ENCODE measurements at places on chromosomes 16 and 17.

DNA sequence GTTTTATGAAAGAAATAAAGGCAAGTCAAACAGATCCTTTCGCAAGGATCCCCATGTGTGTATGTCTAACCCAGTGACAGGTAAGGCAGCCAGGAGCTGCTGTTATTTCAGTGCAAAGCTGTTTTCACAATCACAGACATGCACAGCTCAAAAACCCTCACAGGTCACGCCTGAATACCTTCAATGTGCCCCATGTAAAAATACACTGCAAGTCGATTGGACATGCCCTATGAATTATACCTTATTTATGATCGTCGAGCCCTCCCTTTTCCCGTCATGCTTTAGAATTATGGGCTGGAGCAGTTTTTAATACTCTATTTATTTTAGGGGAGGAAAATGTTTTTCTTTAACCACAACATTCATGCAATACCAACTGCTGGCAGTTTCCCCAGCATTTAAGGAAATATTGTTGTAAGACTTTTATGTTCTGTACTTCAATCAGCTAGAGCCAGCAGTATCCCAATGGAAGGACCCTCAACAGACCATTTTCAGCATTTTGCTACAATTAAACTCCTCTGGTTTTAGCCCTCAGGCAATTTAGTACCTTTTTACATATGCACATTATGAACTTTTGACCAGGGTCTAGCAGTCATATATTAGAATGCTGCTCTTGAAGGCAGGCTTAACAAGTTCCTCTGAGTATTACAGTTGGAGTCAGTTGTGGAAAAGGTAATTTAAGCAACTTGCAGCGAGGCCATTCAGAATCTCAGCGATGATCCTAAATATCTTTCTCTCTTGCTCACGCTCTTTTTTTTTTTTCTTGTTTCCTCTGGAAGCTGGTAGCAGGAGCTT, 362.2 kb downstream of the WWOX start:
- DNase-seq = no peak
- no peaks in the 10 kb centered on the region for H3K36me3 ChIP-seq
- H3K4me3 ChIP-seq = no peak overlapping the region
- H3K27me3 ChIP-seq = no peaks in the 10 kb centered on the region
- H3K27ac ChIP-seq = no peak overlapping the region
- peaks cover 6% of the 10 kb centered on the region for H3K4me1 ChIP-seq

DNA sequence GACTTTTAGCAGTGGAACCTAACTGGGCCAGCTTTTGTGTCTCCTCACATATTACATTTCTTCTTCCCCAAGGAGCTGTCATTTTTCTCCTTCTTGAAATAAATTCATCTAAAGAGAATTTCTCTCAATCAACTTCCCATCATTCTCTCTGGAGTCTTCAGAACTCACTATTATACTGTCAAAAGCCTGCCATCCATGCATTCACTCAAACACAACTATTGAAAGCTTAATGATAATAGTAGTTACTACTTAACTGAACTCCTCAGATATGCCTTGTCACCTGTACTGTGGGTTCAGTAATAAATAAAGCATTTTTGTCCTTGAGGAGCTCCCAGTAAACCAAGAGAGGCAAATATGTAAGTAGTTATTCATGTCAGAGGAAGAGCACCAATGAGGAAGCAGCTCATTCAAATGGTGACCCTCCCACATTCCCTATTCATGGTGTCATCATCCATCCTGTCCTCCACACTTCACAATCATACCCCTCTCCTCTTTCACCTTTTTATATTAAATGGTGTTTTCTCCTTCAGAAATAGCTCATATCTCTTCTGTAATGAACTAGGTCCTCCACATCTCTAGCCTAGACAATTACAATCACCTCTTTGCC, 162.6 kb downstream of the CA10 start:
- H3K36me3 ChIP-seq = no peaks in the 10 kb centered on the region
- no peaks in the 10 kb centered on the region for H3K4me1 ChIP-seq
- DNase-seq = no peak
- H3K27ac ChIP-seq = no peak overlapping the region

GRCh38 chr16:83031524-83031923, 404.8 kb downstream of the CDH13 start:
- no peak overlapping the region for H3K4me3 ChIP-seq
- H3K27me3 ChIP-seq = no peaks in the 10 kb centered on the region
- no peaks in the 10 kb centered on the region for H3K36me3 ChIP-seq
- no peak for DNase-seq
- H3K27ac ChIP-seq = no peak overlapping the region

DNA sequence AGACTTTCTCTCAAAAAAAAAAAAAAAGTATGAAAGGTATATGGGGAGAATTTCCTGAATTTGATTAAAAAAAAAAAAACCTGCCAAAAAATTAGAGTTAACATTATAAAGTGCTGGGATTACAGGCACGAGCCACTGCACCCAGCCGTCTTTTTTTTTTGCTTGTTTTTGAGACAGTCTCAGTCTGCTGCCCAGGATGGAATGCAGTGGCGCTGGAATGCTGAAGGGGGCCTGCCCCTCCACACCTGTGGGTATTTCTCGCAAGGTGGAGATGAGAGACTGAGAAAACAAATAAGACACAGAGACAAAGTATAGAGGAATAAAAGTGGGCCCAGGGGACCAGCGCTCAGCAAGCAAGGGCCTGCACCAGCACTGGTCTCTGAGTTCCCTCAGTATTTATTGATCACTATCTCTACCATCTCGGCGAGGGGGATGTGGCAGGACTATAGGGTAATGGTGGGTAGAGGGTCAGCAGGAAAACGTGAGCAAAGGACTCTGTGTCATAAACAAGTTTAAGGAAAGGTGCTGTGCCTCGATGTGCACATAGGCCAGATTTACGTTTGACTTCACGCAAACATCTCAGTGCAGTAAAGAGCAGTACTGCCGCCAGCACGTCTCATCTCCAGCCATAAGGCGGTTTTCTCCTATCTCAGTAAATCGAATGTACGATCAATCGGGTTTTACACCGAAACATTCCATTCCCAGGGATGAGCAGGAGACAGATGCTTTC, 117.2 kb downstream of the GOSR1 start:
- no peak overlapping the region for H3K27ac ChIP-seq
- peaks cover under 1% of the 10 kb centered on the region for H3K4me1 ChIP-seq
- DNase-seq = no peak

DNA sequence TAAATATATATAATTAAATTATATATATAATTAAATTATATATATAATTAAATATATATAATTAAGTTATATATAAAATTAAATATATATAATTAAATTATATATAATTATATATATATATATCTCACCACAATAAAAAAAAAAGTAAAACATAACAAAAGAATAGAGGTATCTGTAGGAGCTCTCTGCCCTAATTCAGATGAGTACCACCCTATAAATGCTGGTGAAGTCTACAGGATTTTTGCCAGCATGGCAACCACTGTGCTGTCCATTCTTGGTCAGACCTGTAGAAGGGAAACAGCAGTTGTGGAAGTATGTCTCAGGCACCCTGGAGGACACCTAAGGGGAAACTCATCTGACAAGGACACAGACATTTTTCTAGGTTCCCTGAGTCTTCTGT, 259.7 kb downstream of the PRKCA start:
- H3K4me1 ChIP-seq = no peaks in the 10 kb centered on the region
- H3K36me3 ChIP-seq = no peaks in the 10 kb centered on the region
- no peak for DNase-seq
- H3K27me3 ChIP-seq = no peaks in the 10 kb centered on the region
- H3K4me3 ChIP-seq = no peak overlapping the region
- no peak overlapping the region for H3K27ac ChIP-seq

GRCh38 chr16:13902677-13903076, 17.3 kb upstream of the ERCC4 start:
- H3K4me3 ChIP-seq = no peak overlapping the region
- no peak overlapping the region for H3K27ac ChIP-seq
- no peaks in the 10 kb centered on the region for H3K27me3 ChIP-seq
- no peaks in the 10 kb centered on the region for H3K36me3 ChIP-seq
- no peaks in the 10 kb centered on the region for H3K4me1 ChIP-seq

- no peak overlapping the region for H3K4me3 ChIP-seq
- no peak for DNase-seq
- H3K27me3 ChIP-seq = no peaks in the 10 kb centered on the region
- H3K4me1 ChIP-seq = peaks cover 4% of the 10 kb centered on the region
These were observed 202.6 kb downstream of the PARN start for GRCh38 chr16:14427371-14427948.

GRCh38 chr17:72423718-72424117, 302.9 kb downstream of the SOX9 start:
- DNase-seq = no peak
- no peak overlapping the region for H3K4me3 ChIP-seq
- H3K4me1 ChIP-seq = peaks cover 26% of the 10 kb centered on the region
- no peaks in the 10 kb centered on the region for H3K27me3 ChIP-seq
- H3K36me3 ChIP-seq = no peaks in the 10 kb centered on the region

DNA sequence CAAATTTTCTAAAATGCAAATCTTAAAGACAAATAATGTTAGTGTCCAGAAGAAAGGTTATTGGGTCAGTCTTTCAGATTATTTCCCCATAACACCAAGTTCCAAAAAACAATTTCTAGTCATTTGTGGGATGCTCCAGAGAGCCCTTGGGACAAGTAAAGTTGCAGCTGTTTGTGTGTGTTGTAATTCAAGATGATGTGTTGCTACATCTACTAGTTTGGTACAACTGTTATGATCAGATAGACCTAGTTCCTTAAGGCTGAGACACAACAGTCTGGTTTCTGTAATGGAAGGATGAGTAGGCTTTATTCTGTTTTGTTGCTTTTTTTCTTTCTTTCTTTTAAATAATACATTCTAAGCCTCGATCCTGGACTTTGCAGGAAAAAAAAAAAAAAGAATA, 41.9 kb downstream of the PIGL start:
- H3K36me3 ChIP-seq = no peaks in the 10 kb centered on the region
- no peak overlapping the region for H3K27ac ChIP-seq
- no peak for DNase-seq
- peaks cover 10% of the 10 kb centered on the region for H3K4me1 ChIP-seq
- H3K27me3 ChIP-seq = no peaks in the 10 kb centered on the region

DNA sequence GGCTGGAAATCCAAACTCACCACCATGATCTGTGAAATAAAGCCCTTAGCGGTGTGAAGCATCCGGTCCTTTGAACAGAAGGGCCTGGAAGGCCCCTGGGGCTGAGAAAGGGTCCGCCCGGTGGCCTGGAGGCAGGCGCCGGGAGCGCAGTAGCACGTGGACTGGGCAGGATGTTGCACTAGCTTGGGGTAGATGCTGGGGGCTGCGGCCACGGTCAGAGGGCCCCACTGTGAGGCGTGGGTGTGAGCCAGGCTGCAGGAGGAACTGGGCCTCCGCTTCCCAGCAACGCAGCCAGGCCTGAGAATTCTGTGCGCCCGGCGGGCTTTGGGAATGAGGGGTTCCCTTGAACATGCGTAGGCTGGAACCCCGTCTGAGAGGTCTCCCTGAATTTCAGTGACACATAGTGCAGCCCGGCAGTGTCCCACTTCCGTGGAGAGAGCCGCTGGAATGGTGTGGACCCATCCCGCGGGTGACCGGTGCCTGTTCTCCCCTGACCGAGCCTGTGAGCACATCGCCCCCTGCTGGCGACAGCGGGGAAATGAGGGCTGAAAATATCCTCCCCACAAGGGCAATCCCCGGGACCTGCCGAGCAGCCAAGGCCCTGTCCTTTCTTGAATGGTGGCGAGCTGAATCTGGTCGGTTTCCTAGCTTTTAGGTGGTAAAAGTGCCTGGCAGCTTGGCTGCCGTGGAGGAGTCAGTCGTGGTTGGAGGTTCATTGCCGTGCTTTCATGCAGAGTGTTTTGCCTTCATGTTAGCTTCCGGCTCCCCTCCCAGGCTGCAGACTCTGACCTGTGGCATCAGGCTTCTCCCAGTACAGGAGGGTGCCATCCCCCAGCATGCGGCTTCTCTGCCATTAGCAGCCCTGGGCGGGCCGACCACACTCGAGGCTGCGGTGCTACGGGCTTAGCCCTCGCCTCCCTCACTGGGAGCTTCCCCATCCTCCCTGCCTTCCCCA, 43.8 kb downstream of the DNAJA2 start:
- peak; percentile 75 for DNase-seq
- H3K27ac ChIP-seq = no peak overlapping the region
- H3K36me3 ChIP-seq = peaks cover 24% of the 10 kb centered on the region
- no peaks in the 10 kb centered on the region for H3K4me1 ChIP-seq

DNA sequence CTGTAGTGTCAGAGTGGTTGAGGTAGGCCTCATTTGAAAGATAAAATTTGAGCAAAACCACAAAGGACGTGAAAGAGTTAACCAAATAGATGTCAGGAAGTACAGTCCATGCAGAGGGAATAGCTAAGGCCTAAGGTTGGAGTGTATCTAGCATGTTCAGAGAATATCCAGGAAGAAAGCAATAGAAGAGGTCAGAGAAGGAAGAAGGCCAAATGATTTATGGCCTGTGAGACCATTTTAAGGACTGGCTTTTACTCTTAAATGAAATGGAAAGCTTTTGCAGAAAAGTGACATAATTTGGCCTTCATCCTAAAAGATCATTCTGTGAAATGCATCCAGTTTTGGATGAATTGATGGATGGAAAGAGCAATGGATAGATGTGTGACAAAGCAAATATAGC, 116.5 kb downstream of the NLK start:
- peaks cover 2% of the 10 kb centered on the region for H3K36me3 ChIP-seq
- H3K4me3 ChIP-seq = no peak overlapping the region
- no peak for DNase-seq
- H3K27ac ChIP-seq = no peak overlapping the region

DNA sequence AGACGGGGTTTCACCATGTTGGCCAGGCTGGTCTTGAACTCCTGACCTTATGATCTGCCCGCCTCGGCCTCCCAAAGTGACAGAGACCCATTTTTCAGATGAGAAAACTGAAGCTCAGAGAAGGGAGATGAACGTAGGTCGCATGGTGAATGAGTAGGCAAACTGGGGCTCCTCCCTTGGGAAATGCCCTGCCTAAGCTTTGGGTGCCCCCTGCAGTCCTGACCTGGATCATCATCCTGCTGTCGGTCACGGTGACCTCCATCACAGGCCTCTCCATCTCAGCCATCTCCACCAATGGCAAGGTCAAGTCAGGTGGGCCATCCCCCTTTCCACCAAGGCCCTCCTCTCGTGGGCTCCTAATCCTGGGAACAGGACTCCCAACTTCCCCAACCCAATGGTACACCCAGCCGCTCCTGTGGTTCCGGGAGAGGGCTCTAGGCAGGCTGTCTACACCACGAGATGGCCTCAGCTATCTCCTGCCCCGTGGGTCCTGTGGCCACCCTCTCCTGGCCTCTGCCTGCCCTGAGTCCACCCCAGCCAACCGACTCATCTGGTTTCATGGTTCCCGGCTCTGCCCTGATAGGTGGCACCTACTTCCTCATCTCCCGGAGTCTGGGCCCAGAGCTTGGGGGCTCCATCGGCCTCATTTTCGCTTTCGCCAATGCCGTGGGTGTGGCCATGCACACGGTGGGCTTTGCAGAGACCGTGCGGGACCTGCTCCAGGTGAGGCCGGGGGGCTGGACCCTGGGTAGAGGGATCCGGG, 4.7 kb downstream of the SLC12A3 start:
- H3K36me3 ChIP-seq = no peaks in the 10 kb centered on the region
- H3K4me3 ChIP-seq = no peak overlapping the region
- no peaks in the 10 kb centered on the region for H3K27me3 ChIP-seq
- H3K27ac ChIP-seq = no peak overlapping the region
- DNase-seq = no peak

DNA sequence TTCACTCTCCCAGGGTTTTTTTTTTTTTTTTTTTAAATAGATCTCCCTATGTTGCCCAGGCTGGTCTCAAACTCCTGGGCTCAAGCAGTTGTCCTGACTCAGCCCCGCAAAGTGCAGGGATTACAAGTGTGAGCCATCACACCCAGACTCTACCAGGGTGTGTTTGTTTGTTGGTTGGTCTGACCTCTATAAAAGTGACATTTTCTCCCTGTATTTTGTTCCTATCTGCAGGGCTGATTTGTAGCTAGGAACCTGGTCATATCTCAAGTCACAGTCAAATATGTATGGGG, 46.3 kb upstream of the B4GALNT2 start:
- peaks cover 34% of the 10 kb centered on the region for H3K27me3 ChIP-seq
